Fibroblast of villous mesenchyme (primary cell): ENCODE measurements at places on chromosomes 1 and 21.
A peak's percentile ranks its signal among the peaks of the same experiment; 100 is the strongest.

GRCh38 chr1:211469938-211470529 is 21.9 kb downstream of the RD3 start:
- peak; percentile 74 for DNase-seq

GRCh38 chr1:109241841-109242345 is 7.4 kb upstream of the CELSR2 start:
- no peak for DNase-seq

GRCh38 chr1:165629848-165630628 is 996 bp upstream of the MGST3 start:
- DNase-seq = no peak

GRCh38 chr21:42164064-42164789 is 54.7 kb upstream of the ABCG1 start:
- DNase-seq = no peak

DNA sequence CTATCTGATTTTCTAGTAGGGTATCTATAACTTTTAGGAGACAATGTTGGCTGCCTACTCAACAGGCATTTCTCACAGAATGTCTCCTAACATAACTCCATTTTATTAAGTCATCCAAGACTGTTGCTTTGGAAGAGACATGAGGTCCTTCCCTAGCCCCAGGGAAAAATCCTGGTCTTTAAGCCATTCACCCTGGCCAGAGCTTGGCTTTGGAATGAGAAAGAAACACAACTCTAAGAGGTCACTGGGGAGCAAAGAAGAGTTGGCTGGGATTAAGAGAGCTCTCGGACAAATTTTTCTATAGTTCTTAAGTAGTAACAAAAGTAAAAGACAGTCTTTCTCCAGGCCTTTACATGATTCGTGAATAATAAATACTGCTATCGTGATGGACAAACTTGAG is 57.9 kb downstream of the PCNX2 start:
- no peak for DNase-seq

- DNase-seq = no peak
These were observed 20.7 kb downstream of the UBE2G2 start for GRCh38 chr21:44780767-44781459.

DNA sequence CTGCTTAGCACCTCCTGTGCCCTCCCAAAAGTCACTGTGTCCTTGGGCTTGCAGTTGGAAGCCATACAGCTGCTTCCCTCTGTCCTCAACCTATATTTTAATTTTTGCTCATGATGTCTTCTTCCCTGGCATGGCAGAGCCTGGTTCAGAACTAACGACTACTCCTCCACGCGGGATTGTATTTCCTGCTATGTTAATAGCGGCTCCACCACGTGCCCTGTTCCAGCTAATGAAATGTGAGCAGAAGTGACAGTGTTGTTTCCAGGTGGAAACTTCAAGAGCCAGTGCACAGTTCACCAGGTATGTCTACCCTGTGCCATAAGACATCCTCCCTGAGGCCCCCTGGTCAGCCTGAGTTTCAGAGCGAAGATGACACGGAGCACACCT is 52.1 kb downstream of the DHRS3 start:
- no peak for DNase-seq

- DNase-seq = peak; percentile 87
These were observed 42.7 kb downstream of the SGIP1 start for GRCh38 chr1:66576645-66577044.

GRCh38 chr1:52601519-52601918 is 652 bp upstream of the GPX7 start:
- DNase-seq = no peak

DNA sequence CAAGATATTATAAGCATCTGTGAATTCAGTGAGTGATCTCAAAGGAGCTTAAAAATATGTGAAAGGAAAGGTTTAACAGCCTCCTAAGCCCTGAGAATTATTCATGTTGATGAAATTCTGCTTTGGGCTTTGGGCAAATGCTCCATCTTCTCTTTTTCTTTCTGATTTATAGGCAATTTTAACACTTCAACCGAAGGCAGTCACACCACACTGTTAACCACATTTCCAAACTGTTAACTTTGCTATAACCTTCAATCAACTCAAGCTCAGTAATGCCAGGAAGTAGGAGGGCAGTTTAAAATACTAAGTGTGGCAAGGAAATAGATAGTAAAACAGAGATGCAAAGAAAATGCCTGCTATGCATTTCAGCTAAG is 54.4 kb upstream of the NEK7 start:
- peak; percentile 42 for DNase-seq

- peak; percentile 81 for DNase-seq
These were observed 143.8 kb downstream of the TNFSF18 start for GRCh38 chr1:172906778-172907592.

DNA sequence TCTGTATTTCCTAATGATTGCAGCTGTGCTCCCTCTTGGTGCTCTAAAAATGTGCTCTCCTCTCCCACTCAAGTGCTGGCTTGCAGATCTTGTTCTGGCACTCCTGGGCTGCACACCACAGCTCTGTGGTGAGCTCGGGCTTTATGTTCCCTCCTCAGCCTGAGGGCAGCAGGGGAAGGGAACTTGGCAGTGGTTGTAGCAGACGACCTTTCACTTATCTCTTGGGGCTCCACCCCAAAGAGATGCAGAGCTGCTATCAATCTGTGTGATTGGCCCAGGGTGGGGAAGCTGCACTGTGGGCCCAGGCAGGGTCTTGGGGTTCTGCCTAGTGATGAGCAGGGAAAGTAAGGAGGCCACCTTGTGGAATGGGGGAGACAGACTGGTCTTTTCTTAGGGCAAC is 143.5 kb upstream of the GORAB start:
- DNase-seq = no peak

GRCh38 chr1:56584910-56585528 is 5.7 kb upstream of the PLPP3 start:
- DNase-seq = peak; percentile 70

- DNase-seq = no peak
These were observed 19.8 kb downstream of the CD34 start for GRCh38 chr1:207891148-207891547.

- peak; percentile 45 for DNase-seq
These were observed 27.0 kb upstream of the SARS1 start for GRCh38 chr1:109186733-109187086.

GRCh38 chr1:233738850-233739249 is 124.9 kb downstream of the KCNK1 start:
- DNase-seq = no peak

DNA sequence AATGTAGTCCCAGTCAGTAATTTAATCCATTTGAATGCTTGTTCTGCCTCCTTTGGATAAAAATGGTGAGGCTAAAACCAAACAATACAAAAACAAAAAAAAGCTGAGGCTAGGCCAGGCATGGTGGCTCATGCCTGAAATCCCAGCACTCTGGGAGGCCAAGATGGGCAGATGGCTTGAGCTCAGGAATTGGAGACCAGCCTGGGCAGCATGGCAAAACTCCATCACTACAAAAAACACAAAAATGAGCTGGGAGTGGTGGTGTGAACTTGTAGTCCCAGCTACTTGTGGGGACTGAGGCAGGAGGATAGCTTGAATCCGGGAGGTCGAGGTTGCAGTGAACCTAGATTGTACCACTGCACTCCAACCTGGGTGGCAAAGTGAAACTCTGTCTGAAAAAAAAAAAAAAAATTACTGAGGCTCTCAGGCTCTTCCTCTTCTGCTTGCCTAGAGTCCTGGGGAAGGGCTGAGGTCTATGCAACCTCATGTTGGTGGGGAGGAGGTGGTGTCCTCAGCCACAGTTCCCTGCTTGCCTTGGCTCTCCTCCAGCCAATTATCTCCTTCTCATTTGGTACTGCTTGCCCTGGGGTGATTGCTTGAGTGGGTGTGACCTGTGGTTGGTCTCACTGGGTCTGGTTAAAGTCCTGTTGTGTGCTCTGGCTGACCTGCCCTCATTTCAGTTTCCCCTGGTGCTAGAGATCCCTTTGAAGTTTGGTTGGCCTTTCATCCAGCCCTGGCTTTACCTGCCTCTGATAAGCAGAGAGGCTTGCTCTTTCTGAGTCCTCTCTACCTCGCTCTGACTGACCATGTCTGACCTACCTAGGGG is 20.9 kb downstream of the S1PR1 start:
- DNase-seq = no peak

DNA sequence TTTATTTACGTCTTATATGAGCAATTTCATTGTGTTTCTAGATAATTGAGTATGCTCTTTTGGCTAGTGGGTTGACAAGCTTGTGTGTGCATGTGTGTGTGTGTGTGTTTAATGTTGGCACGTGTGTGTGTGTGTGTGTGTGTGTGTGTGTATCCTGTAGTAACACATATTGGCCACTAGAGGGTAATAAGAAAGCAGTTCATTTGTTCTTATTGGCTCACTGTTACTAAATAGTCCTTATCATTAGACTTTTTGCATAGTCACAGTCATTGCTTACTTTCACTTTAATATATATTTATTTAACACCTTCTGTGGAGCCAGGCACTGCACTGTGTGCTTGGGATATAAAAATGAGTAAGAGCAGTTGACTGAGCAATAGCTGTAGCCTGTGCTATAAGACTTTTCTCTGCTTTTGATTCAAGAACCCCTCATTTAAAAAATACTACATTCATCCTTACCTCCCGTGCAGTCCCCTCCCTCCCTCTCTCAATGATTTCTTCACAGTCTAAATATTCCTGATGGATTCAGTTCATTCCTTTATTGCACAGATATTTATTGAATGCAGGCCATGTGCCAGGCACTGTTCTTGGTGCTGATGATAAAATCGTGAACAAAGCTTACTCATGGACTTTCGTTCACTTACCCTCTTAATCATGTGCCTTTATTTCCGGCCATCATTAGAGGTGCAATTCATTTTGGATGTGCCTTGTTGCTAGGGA is 96.7 kb downstream of the DYRK1A start:
- DNase-seq = peak; percentile 74

GRCh38 chr1:21032741-21033140 is 144.0 kb downstream of the EIF4G3 start:
- no peak for DNase-seq

DNA sequence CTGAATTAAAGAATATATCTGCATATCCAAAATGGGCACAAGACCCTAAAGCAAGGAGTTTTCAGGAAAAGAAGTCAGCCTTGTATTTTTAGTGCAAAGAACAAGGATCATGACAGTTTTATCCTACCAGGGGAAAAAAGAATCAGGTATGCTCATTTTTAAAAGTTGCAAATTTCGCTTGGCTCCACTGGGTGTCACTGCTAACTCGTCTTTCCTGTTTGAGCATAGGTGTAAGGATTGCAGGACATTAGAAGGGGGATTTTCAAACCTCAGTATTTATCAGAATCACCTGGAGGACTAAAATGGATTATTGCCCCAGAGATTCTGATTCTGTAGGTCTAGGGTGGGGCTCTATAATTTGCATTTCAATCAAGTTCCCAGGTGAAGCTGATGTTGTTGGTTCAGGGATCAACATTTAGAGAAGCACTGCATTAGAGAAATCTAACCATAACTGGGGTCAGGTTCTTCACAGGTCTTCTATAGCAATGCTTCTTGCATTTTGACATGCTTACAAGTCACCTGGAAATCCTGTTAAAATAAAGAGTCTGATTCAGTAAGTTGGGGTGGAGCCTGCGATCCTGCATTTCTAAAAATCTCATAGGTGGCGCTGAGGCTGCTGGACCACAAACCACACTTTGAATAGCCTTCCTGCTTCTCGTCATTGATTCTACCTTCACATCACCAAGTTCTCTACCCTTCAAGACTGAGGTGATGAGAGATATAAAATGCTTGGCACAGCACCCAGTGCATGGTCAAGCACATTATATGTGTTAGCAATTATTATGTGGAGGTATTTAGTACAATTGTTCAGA is 39.6 kb downstream of the NUF2 start:
- peak; percentile 6 for DNase-seq

GRCh38 chr1:160651433-160652064 is 4.7 kb upstream of the SLAMF1 start:
- DNase-seq = no peak

DNA sequence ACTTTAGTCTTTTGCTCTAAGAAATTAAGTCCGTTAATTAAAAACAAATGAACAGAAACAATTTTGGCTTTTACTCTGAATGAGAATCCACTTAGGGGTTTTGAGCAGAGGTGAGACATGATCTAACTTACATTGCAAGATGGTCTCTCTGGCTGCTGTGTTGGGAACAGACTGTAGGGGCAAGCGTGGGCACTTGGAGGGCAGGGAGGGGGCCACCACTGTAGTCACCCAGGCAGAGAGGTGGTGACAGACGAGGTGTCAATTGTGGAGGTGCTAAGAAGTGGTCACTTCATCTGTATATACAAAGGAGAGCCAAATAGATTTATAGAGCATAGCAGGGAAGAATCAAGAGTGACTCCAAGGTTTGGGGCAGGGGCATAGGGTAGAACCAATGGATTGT is 71.1 kb upstream of the IRF2BP2 start:
- no peak for DNase-seq

DNA sequence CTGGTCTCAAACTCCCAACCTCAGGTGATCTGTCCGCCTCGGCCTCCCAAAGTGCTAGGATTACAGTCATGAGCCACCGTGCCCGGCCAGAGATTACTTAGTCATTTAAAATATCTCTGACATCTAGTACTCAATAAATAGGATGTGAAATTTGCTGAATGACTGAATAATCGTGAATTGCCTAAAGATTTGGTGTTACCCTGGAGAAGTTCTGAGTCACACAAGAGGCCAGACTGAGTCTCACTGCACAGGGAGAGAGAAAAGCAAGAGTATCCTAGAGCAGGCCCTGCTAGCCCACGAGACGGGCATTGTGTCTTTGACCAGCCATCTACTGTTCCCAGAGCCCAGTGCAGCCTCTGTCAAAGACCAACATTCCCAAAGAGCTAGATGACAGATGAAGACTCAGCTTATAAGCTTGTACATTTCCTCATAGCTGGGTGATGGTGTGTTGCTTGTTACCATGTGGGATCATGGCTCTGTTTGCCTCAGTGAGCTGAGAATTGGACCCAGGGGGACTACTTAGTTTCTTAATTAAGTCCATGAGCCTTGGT is 5.6 kb upstream of the EIF4G3 start:
- no peak for DNase-seq

- DNase-seq = no peak
These were observed 11.5 kb downstream of the ATP2B4 start for GRCh38 chr1:203638103-203638475.

GRCh38 chr1:63498106-63498505 is 24.9 kb downstream of the ITGB3BP start:
- no peak for DNase-seq

DNA sequence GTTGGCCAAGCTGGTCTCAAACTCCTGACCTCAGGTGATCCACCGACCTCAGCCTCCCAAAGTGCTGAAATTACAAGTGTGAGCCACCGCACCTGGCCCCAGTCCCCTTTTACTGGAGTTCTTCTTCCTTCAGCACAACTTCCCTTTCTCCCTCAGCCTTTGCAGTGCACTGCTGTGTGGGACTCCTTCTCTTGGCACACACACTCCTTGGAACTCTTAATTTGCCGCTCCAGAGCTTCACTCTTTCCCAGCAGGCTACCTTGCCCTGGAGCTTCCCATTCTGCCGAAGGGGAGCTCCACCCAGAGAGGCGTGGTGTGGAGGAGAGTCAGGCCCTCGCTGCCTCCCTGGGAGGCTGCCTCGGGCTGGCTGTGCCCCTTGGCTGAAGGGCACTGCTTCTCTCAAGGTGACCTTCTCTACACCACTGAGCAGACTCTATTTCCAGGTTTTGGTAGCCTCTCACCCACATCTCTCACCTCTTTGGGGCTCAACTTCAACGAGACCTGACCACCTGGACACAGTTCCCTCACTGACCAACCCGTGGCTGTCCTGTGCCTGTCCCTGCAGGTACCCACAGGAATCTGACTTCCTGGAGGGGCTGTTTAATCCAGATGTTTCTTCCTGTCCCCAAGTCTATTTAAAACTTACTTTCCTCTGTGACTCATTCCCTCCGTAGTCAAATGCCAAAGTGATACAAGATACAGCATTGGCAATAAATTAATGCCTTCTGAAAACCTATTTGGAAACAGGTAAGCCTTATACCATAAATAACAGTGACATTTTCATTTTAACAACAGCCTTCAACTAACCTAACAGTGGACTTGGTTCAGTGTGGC is 227.3 kb upstream of the KIAA0040 start:
- DNase-seq = no peak

GRCh38 chr1:184945029-184945428 is 29.3 kb downstream of the NIBAN1 start:
- DNase-seq = no peak
